ENCODE measurements at places on chromosomes 1 and 21.

DNA sequence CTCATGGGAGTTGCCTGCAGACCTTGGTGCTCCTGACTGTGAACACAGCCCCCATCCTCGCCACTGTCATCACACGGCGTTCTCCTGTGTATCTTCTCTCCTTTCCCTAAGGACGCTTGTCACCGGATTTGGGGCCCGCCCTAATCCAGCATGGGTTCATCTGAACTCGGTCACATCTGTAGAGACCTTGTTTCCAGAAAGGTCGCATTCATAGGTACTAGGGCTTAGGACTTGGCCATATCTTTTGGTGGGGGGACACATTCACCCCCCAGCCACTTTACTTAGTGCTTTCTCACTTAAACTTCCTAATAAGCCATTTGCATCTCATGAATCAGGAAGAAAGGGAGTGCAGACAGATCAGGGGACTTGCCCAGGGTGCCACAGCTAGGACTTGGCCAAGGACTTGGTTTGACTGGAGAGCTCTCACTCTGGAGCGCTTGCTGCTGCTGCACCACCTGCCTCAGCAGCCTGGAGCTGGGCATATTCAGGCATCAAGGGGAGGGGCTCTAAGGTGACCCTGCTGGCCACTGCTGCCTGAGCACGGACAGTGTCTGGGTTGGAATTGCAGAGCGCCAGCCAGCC lies 9.7 kb downstream of the NPPA start:
- DNase-seq: no peak

- no peak for DNase-seq
Measured at GRCh38 chr1:181060066-181060465, 26.3 kb downstream of the MR1 start.

- DNase-seq: no peak
Measured at GRCh38 chr1:7032992-7033391, 247.7 kb downstream of the CAMTA1 start.

- DNase-seq: peak; percentile 39
Measured at GRCh38 chr1:162056043-162056442, 13.4 kb upstream of the NOS1AP start.

DNA sequence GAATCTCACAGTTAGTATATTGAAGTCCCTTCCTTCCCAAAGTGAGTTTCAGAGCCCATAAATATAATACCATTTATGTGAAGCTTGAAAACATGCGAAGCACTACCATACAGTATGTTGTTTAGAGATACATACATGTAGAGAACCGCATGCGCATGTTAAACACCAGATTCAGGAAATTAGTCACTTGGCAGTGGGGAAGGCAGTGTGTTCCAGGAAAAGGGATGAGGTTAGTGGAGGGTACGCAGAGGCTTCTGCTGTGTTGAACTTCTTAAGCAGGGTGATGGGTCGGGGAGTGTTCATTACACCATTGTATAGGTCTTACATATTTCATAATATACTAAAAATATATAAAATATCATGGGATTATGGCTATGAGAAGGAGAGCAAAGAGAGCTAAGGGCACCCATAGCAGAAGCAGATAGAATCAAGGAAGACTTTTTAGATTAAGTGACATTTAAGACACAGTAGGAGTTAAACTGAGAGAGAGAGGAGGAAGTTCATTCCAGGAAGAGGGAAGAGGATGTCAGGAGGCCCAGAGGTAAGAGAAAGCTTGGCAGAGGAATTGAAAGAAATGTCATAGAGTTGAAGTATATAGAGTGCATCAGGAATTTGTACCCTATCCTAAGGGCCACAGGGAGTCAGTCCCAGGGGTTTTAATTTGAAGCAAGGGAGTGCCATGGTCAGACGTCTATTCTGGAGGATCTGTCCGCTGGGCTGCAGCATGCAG lies 43.5 kb upstream of the SARS1 start:
- DNase-seq: no peak

Measured in NCI-H2171 (cell line).